ENCODE measurements at places on chromosomes 2 and 18. TPM values are rescaled to one million over a fixed set of nuclear protein-coding genes. Genes with fewer than 3 reads are reported as not detected.

- DNase-seq = no peak
Observed at GRCh38 chr18:61749546-61749945, 143.3 kb downstream of the RNF152 start.

DNA sequence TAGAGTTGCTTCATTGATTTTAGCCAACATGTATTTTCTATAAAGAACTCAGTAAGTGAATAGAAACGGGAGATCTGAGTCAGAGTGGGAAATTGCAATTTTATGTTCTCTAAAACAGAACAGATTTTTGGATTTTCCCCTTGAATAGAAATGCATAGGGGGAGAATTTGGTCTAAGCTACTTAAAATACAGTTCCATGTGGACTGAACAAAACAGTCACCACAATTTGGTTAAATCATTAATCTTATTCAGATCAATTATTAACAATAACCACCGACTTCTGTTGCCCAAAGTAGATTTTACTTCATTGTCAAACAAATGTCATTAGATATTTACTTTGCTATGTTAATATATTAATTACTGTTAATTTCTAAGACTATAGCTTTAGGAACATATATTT, 107.7 kb downstream of the SCG2 start:
- DNase-seq = no peak

CFAP221 gene
- polyA plus RNA-seq = 15.9 TPM

GRCh38 chr2:199230091-199230490, 227.6 kb downstream of the SATB2 start:
- no peak for DNase-seq

DNA sequence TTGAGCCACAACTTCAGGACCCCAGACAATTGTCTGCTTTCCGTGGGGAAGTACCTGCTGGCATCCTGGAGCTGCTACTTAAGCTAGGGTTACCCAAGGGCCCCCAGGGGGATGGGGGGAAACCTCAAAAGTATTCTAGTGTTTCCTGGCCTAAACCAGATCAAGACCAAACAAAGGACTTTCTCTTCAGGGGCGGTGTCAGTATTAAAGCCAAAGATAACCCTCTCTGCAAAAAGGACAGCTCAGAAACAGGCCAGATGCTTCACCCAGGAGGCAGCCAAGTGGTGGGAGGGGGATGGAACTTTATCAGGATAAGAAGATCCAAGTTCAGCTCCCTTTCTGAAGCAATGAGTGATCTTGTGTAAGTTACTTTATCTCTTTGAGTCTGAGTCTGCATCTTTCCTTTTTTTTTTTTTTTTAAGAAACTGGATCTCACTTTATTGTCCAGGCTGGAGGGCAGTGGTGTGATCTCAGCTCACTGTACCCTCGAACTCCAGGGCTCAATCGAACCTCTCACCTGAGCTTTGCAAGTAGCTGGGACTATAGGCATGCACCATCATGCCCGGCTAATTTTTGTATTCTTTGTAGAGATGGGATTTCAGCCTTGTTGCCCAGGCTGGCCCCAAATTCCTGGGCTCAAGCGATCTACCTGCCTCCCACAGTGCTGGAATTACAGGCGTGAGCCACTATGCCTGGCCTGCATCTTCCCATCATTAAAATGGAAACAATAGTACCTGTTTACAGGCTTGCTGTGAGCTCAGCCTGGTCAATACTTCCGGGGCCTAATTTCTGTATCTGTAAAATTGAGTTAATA, 151.8 kb upstream of the PTPRM start:
- no peak for DNase-seq

RAD51AP2 gene
- not detected for polyA plus RNA-seq

ZNF385B gene
- 5.9 TPM for polyA plus RNA-seq

- no peak for DNase-seq
Observed at GRCh38 chr2:230459216-230459615, 43.2 kb downstream of the SP100 start.

ACTG2 gene
- polyA plus RNA-seq = 6.6 TPM

DNA sequence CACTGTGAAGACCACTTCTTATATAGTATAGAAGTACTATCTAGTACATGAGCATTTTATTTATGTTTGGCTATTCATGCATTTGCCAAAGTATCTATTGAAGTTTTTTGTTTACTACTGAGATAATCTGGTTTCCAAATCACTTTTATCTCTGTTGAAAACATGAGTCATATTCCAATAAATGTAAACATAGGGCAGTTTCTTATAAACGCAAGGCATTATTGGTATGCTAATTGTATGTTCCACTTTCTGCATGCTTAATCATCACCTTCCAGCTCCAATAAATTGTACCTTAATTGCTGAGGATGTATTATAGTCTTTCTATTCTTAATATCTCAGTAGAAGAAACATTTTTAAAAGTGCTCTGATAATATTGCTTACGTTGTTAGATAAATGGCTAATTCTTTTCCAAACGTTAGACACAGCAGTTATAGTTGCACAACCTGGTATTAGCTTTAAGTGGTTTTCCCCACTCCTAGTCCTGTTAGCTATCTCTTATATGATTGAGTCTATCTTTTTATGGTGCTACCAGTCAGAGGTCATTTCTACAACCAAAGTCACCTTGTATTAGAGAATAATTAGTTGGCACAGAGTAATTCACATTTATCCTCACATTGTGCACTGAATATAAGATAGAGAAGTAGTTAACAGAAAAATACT, 17.2 kb downstream of the ITGA4 start:
- no peak for DNase-seq

GRCh38 chr2:15367715-15368114, 193.4 kb downstream of the NBAS start:
- no peak for DNase-seq

HOXD13 gene
- not detected for polyA plus RNA-seq

SKOR2 gene
- not detected for polyA plus RNA-seq

GRCh38 chr2:231425811-231426703, 30.5 kb downstream of the B3GNT7 start:
- DNase-seq = peak; percentile 59

Data from kidney (tissue), 22 donors.